Activated T-cell treated with anti-CD3 and anti-CD28 coated beads, Interleukin-2, amount 50 U/mL, for 4 hours (primary cell): ENCODE measurements at places on chromosomes 3 and 15. TPM values are rescaled to one million over a fixed set of nuclear protein-coding genes. Genes with fewer than 3 reads are reported as not detected.

The BRPF1 gene
- total RNA-seq, result 59.8 TPM

The CRYGS gene
- total RNA-seq, result 1.8 TPM

The GRAMD1C gene
- not detected for total RNA-seq

DNA sequence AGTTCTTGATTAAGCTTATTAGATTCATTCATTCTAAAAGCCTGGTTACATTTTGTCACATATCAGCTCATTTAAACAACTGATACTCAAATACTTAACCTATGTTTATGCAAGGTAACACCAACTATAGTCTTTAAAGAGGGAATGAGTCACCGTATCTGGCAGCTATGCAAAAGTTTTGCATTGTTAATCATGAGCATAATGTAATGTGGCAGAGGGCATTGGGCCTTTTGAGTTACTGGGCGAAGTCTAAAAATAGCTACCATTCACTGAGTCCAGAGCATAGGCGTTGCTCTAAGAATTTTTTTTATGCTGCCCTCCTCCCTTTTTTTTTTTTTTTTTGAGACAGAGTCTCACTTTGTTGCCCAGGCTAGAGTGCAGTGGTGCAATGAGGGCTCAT, 277.7 kb upstream of the ZNF717 start:
- no peak for DNase-seq

DNA sequence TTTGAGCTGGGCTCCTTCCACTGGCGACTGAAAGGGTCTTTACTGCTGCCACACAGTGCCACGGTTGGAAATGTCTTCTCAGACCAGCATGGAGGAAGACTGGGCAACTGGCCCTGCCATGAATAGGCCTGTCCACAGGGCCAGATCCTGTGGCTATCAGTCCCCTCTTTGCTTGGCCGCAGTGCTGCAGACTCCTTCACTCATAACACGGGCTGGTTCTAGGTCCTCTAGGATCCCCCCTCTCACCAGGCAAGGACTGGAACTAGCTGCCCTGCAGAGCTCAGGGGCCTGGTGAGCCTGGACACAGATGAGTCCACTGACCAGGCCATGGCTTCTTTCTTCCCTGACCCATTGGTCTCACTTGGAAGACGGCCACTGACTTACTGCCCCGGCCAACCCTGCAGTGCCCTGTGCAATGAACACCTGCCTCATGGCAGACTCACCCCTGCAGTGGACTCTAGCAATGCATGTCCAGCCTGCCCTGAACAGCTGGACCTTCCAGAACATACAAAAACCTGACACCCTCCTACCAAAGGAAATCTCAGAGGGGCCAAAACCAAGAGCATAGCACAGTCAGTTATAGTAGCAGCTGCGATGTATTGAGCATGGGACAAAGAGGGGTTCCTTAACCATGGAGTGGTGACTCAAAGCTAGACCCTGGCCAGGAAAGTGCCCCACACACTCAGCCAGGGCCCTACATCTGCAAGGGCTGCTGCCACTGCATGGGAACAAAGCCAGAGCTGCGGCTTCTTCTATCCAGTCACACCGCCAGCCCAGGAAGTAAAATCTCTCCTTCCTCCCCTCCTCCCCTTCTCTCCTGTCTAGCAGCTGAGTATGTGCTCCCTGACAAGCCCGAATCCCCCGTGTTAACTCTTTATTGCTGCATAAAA, 72.1 kb upstream of the ITGA11 start:
- no peak for DNase-seq

DNA sequence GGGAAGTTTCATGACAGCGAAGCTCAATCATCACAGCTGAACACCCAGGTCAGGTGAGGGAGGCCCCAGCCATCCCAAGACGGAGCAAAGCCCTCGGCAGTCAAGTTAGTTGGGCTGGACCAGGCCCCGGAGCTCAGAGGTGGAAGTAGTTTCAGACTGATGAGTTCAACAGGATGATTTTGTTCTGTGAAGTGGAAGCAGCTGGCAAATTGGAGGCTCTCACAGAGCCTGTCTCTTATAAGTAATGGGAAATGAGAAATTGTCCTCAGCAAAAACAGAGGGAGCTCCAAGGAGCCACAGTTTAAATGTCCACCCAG, 245.1 kb downstream of the XXYLT1 start:
- no peak for DNase-seq

DNA sequence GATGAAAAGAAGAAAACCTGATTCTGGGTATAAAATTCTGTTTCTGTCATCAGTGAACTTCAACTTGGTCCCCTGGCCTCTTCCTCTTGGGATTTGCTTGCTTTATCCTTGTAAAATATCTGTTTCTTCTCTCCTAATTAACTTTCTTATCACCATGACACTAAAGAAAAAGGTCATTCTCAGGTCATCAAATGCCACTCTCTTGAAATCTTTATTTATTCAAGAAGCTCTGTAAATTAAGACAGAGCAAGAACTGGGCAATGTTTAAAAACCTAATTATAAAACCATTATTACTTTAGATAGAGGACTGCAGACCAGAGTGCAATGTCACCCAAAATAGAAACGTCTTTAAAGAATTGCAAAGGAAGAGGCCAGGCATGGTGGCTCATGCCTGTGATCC, 6.0 kb upstream of the LIPC start:
- no peak for DNase-seq

The B3GNT5 gene
- total RNA-seq, result 24.1 TPM

GRCh38 chr3:116425126-116425525, 20.2 kb downstream of the LSAMP start:
- DNase-seq, result no peak

- DNase-seq, result no peak
These were observed 1046.3 kb downstream of the DIPK2A start for GRCh38 chr3:145017959-145018358.

DNA sequence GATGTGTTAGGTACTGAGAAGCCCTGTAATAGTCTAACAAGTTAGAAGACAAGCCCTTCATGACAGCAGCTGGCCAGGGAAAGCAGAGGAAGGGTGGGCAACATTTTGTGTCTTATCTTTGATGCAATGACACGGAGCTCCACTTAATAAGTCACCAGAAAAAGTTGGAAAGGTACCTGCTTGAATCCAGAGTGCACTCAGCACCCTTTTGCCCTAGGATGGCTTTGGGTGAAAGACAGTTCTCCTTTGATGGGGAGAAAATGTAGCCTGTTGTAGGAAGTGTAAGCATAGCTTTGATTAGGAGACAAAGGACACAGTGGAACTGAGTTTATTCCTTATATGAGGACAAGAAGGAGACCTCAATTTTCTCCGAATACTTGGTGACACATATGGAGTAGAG, 137.0 kb downstream of the ARPP21 start:
- DNase-seq, result no peak

- DNase-seq, result no peak
These were observed 7.3 kb downstream of the TMEM158 start for GRCh38 chr3:45218578-45219390.

DNA sequence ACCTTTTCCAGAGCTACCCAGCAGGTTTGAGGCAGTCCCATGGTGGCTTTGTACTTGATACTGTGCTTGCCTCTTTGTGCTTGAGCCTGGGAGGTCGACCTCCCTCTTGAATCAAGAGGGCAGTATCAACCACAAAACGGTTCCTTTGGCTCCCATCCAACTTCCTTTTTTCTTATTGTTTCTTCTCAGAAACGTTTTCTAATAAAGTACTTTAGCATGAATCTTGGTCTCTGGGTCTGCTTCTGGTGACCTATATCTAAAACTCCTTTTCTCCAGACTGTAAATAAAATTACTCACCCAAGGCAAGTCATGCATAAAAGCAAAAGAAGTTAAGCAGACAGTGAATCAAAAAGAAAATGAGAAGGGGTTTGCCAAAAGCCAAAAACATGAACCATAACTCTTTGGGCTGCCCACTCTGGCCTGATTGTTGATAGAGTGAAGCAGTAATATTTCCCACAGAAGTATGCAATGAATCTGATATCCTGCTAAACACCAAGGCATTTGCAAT, 112.2 kb upstream of the SLC4A7 start:
- DNase-seq, result no peak
